CD4-positive, alpha-beta T cell treated with Interleukin-15 for 1 hour (primary cell): ENCODE measurements at places on chromosomes 13 and 19.

DNA sequence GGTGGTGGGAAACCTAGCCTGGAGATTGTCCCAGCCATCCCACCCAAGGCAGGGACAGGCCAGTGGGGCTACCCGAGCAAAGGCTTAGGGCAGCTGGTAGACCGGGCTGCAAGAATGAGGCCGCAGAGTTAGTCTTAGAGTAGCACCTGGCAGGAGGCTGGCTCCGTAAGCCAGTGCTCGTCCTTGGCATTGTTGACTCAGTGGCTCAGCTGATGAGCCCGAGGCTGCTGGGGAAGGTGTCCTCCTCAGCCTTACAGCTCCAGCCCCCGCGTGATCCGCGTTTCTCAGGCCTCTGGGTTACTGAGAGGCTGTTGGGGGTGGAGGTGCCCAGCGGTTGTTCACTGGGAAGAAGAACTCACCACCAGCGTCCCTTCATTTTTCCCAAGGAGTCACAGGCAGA is 24.7 kb downstream of the PPP1R37 start:
- no peak for DNase-seq

GRCh38 chr13:39397896-39398265 is 205.1 kb downstream of the LHFPL6 start:
- DNase-seq: no peak

- no peak for DNase-seq
Observed at GRCh38 chr13:107742544-107742943, 472.8 kb downstream of the LIG4 start.

DNA sequence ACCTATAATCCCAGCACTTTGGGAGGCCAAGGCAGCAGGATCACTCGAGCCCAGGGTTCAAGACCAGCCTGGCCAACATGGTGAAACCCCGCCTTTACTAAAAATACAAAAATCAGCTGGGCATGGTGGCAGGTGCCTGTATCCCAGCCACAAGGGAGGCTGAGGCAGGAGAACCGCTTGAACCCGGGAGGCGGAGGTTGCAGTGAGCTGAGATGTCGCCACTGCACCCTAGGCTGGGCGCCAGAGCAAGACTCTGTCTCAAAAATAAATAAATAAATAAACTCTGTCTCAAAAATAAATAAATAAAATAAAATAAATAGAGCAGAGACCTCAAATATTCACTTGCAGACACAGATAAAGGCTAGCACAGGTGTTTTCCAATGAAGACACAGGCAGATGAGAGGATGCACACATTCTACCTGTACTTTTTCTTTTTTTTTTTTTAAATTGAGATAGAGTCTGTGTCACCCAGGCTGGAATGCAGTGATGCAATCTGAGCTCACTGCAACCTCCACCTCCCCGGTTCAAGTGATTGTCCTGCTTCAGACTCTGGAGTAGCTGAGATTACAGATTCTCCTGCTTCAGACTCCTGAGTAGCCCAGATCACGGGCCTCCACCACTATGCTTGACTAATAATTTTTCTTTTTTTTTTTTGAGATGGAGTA is 2.7 kb upstream of the RPS16 start:
- no peak for DNase-seq

DNA sequence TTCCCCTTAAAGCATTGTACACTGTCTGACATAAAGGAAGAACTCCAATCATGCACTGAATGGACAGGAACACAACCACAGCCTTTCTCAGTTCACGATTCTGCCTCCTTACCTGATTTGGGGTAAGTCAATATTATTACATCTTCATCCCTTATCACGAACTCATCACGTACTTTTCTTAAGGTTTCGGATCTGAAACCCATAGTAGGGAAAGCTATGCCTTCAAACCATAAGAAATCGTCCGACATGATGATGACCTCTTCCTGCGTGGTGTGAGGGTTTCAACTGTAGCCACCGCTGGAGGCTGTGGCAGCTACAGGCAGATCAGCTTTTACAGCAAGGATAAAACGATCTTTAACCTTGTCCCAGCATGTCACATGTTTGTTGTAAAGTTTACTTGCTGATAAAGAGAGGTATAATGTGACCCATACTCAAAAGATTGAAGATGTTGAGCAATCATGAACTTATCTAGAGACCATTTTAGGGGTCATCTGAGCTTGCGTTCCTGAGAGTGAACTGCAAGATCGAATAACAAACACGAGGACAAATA is at the start of gene SULT2A1:
TSS of gene SULT2A1 (minus strand) at position 306 of the 550 bp plus-strand sequence. CDS start at position 248, 58 bp downstream.
- no peak for DNase-seq

DNA sequence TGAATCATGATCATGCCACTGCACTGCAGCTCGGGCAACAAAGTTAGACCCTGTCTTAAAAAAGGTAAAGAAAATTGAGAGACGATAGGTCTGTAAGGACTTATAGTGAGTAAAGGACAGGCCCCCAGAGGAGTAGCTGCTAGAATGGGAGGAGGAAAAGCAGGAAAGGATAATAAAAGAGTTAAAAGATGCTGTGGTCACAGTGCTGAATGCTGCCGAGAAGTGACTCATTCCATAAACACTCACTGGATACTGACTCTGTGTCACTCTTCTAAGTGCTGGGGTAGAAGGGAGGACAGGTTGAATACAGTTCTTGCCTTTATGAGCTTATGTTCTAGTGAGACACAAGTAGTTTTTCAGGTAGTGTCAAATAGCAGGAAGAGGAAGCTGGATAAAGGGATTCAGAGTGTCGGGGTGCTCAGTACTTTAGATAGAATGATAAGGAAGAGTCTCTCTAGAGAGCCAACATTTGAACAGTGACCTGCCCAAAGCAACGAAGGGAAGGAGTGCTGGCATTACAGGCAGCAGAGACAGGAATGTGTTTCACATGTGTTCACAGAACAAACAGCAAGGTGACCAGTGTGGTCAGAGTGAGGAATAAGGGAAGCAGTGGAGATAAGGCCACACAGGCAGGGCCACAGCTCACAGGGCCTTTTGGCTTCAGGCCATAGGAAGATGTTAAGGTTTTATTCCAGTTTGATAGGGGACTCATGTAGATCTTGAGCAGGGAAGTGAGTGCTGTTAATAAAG is 1240.5 kb downstream of the UQCRFS1 start:
- no peak for DNase-seq

- DNase-seq: no peak
Observed at GRCh38 chr19:11278670-11279069, 16.3 kb upstream of the DOCK6 start.
